OCI-LY7 (cell line): ENCODE measurements at places on chromosomes 16 and 17.

DNA sequence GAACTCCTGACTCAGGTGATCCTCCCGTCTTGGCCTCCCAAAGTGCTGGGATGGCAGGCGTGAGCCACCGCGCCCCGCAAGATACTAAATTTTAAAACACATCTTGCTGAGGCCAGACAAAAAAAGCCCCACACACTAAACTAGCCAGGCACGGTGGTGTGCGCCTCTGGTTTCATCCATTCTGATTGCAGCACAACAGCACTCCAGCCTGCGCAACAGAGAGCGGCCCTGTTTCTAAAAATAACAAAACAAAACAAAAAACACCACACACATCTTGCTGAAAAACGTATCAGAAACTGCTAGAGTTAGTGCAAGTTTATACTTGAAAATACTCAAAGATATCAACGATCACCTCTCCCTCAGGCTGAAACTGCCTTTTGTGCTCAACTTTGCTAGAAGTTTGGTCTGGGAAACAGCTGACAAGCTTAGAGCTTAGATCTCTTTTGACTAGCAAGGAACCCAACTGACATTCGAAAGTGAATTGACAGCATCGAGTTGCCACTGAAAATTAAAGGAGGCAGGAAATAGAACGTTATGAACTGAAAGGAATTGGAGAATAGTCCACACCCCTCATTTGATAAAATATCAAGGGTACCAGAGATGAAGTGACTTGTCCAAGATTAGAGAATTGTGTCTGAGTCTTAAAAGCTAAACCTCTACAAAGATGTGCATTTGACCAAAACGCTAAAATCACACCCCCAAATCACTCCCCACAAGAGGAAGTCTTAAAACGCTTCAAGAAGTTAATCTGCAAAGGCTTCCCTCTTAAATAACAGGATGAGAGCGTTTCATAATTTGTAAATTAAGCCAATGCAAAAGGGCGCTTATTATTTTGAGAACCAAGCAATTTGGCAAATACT, 908 bp downstream of the COG4 start:
- DNase-seq: peak; percentile 51

- DNase-seq: no peak
These were observed 92.7 kb upstream of the CDH5 start for GRCh38 chr16:66273644-66274334.

DNA sequence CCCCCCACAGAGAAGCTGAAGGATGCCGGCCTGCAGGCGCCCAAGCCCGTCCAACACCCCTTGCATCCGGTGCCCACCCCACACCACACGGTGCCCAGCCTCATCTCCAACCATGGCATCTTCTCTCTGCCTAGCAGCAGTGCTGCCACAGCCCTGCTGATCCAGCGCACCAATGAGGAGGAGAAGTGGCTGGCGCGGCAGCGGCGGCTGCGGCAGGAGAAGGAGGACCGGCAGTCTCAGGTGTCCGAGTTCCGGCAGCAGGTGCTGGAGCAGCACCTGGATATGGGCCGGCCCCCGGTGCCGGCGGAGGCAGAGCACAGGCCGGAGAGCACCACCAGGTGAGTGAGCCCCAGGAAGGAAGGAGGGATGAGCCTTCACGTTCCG, 31.5 kb downstream of the GINS2 start:
- DNase-seq: no peak

- DNase-seq: no peak
These were observed 230.1 kb upstream of the CCL2 start for GRCh38 chr17:34024806-34025551.

DNA sequence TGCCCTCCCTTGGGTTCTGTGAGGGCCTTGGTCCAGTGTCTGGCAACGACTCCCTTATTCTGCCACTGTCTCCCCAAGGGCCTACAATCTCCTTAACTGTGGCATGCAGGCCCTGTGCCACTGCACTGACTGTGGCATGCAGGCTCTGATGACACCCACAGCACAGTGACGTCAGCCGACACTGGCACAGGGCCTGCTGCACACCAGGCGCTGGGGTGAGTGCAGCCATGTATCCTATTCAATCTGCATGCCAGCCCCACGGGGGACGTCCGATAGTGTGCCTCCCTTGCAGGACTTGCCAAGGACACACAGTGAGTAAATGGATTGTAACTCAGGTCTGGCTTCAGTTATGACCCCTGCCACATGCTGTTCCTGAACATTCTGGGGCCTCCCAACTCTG, 39.8 kb upstream of the RASD1 start:
- no peak for DNase-seq

DNA sequence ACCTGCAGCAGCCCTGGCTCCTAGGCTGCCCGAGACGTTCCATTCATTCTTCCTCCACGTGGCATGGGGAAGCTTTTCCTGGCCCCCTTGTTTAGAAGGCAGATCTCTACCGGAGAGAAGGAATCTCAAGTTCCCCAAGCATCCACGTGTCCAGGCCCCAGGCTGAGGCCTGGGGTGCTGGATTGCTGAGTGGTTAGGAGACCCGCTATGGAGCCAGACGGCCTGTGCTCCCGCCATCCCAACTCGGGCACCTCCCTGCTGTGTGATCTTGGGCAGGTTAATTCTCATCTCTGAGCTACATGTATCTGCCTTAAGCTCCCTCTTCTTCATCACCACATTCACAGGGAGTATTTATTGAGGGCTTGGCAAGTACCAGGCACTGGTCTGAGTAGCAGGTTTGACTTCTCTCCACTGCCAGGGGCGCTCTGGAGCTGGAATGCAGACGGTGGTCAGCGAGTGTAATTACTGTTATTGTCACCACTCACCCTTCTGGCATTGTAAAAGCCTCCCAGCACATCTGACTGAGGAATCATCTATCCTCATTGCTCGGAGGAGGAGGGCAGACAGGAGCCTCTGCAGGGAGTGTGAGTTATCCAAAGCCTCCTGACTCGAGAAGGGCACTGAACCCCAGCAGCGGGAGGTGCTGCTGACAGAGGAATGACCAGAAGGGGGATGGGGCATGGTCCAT, 1.1 kb upstream of the ADGRG1 start:
- DNase-seq: no peak

DNA sequence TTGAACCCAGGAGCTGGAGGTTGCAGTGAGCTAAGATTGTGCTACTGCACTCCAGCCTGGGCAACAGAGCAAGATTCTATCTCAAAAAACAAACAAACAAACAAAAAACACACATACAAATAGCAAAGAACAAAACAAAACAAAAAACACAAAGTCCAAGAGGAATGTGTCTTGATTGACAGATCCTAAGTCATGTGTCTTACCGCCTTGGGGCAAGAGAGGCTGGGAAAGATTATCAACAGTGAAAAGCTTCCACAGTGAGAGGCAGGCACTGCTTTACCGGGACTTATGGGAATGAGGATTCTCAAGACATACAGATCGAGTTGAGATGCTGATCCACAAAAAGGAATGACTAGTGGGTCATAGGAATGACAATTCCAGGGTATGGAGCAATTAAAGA, 62.7 kb upstream of the GAS7 start:
- DNase-seq: no peak
